GM06990 (cell line): ENCODE measurements at places on chromosomes 5 and 9.

DNA sequence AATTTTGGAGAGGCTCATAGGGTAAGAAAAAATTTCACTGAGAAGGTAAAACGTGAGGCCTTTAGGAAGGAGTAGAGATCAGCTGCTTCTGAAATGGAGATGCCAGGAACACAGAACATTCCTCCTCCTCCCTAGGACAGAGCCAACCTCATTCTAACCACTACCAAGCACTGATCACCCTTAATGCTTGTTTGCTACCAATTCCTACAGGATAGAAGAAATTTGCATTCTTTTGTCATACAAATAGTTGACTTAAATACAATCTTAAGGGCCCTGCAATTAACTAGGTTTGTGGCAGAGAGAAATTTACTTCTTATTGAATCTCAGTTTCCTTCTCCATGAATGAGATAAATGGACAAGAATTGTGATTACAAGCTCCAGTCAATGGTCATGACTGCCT lies 780.2 kb upstream of the WWC1 start:
- no peak for DNase-seq

DNA sequence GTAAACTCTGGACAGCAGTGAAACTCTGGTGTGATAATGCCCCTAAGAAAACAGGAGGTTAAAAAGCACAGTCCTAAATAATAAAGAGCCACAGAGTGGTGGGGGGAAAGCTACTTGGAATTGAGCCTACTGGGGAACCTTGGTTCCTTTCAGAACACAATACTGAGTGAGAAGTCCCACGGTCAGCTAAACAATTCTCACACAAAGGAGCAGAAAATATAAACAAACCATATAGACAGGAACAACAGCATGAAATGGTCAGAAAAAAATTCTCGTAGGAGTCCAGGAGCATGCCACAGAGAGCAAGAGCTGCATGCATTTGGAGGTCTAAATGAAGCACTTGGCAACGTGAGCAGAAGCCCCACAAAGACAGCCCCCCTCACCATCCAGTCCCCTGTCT lies 56.0 kb downstream of the TEK start:
- no peak for DNase-seq

- no peak for DNase-seq
These were observed 125.2 kb downstream of the EDIL3 start for GRCh38 chr5:84259283-84260045.

DNA sequence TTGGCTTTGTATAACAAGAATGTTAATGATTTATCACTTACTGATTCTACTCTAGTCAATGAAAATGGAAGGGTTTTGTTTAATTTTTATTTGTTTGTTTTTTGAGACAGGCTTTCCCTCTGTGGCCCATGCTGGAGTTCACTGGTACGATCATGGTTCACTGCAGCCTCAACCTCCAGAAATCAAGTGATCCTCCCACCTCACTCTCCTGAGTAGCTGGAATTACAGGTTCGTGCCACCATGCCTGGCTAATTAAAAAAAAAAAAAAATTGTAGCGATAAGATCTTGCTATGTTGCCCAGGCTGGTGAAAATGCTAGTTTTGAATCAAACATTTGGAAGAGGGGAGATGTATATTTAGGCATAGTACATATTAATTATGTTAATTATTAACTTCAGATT lies 209.4 kb downstream of the NFIB start:
- DNase-seq = no peak

DNA sequence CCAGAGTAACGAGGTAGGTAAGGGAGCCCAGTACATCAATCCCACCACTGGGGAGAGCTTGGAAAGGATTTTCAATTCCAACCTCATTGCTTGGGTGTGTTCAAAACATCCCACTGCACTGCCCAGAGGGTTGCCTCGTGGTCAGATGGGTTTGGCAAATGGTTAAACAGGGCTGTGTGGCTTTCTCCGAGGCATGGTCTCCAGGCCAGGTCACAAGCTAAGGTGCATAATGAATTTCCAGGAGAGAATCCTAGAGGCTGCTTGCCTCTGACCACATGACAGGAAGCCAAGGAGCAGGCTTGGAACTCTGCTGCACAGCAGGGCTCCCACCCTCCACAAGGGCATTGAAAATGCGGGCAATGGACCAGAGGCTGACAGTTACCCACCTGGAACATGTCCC lies 51.6 kb downstream of the DAP start:
- DNase-seq = no peak

DNA sequence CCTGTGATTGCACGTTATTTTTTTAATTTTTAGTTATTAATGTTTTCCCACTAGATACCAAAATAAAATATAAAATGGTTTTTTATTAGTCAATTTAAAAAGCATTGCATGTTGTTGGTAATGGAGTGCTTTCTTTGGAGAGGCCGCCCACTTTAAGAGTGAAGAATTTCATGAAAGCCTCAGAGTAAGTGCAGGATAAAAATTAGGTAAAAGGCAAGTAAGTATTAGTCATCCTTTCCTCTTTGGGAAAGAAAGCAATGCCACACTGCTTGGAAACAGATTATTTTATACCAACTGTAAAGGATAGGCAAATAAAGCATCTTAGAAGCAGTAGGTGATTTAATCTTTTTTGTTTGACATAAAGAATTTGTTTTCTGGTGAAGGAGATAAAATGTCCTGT lies 62.9 kb downstream of the HSD17B4 start:
- no peak for DNase-seq

GRCh38 chr5:10863763-10864383 lies 102.8 kb upstream of the DAP start:
- peak; percentile 10 for DNase-seq

DNA sequence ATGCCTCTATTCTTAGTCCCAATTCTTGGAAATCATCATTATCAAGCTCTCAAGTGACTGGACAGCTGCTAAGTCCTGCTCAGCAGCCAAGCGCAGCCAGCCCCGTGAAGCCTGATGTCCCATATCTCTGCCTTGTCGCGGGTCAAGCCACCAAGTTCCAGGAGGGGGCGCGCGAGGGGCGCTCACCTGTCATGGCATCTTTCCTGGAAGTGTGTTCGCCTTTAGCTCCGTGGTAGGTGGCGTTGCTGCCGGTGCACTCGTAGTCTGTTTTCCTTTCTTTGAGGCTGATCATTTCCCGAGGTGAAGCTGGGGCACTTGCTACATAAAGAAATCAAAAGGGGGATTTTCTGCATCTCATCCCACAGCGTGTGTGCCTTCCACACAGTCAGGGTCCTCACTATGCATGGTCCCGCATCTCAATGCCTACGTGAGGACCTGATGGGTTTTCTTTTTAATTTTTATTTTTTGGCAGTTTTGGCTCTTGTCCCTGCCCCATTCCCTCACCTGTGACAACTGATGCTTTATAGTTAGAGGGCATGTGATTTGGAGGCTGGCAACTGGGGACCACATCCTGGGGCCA lies 227.0 kb upstream of the DAP start:
- peak; percentile 69 for DNase-seq

DNA sequence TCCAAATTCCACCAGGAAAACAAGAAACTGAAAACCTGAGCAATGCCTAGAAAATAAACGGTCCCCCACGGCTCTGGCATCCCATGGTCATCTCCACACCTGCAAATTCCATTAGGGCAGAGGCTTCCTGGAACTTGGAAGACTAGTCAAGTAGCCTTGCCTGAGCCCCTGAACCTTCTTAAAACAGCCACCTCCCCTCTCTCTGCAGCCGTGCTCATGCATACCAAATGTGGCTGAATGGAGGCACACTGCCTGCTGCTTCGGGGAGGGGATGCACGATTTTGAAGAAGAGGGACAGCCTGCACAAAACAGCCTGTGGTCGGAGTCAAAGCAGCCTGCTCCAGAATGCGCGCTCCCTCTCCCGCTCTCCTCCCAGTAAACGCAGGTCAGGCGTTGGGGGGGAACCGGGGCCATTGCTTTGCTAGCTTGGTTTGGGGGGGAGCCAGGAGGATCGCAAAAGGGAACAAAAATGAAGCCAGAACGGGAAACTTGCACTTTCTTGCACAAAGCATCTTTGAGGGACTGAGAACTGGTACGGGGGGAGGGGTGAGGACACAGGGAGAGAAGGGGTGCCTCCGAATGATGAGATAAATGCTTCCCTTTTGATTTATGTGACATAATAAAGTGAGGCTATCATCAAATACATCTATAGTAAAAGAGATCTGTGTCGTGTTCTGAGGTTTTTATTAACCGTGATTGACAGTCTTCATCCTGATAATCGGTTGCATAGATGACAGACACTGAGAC lies at the start of gene TRPM3:
TRPM3 (minus strand) TSS at position 347 of the 747 bp plus-strand sequence; CDS start at position 80, 267 bp downstream.
- no peak for DNase-seq

DNA sequence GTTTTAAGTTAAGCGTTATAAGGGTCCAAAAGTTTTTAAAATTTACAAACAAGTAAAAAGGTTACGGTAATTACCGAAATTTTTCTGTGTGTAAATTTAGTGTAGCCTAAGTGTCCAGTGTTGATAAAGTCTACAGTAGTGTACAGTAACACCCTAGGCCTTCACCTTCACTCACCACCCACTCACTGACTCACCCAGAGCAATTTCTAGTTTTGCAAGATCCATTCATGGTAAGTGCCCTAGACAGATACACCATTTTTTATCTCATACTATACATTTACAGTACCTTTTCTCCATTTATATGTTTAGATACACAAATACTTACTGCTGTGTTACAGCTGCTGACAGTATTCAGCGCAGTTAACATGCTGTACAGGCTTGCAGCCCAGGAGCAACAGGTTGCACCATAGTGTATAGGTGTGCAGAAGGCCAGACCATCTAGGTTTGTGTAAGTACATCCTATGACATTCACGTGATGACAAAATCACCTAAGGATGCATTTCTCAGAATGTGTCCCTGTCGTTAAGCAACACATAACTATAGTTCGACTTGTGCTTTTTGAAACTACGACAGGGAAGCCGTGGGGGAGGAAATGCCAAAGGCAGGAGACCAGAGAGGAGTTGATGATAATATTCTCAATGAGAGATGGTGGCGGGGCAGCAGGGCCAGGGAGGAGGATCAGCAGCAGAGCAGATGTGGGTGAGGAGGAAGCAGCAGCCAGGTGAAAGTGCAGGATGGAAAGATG lies 48.6 kb downstream of the PSMB7 start:
- DNase-seq = no peak

DNA sequence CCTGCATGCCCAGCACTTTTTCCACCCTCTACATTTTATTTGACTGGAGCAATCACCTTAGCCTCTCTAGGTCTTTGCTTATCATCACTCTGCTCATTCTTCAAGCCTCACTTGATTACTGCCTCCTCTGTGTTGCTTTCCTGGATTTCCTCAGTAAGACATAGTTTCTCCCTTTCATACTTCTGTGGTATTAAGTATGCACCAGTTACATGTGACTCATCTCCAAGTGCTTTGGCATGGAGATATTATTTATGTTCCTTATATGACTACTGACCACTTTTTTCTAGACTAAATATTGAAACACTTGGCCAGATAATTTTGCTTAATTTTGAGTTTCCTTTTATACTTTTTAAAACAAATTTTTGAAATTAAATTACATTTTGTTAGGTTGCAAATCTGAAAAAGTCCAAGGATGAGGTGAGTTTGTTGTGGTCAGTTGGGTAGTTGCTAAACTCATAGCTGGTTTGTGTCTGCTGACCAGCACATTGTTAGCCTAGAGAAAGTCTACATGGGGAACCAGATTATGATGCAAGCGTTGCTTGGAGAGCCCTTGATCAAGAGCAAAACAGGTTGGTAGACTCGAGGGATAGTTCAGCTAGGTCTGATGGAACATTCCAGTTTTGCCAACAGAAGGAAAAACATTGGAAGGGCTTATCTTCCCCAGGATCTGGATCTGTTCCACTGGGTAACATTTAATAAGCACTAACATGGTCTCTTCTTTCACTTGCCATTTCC lies 140.2 kb downstream of the TMC1 start:
- no peak for DNase-seq

DNA sequence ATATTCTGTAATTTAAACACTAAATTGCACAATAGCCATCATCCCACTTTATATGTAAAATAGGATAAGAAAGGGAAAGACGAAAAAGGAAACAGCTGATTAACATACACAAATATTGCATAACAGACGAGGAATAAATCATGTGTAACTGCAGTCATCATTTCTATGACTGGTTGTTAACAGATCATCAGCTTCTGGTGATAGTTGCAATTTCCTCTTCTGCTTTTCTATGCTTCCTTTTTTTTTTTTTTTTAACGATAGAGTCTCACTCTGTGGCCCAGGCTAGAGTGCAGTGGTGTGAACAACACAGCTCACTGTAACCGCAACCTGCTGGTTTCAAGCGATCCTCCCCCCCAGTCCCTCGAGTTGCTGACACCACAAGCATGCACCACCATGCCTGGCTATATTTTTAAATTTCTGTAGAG lies 22.5 kb upstream of the JAKMIP2 start:
- DNase-seq = peak; percentile 31

GRCh38 chr5:36621985-36622384 lies 15.6 kb downstream of the SLC1A3 start:
- no peak for DNase-seq

GRCh38 chr9:7828334-7828733 lies 28.8 kb upstream of the DMAC1 start:
- DNase-seq = no peak

GRCh38 chr5:5270958-5271785 lies 131.0 kb downstream of the ADAMTS16 start:
- DNase-seq = no peak

DNA sequence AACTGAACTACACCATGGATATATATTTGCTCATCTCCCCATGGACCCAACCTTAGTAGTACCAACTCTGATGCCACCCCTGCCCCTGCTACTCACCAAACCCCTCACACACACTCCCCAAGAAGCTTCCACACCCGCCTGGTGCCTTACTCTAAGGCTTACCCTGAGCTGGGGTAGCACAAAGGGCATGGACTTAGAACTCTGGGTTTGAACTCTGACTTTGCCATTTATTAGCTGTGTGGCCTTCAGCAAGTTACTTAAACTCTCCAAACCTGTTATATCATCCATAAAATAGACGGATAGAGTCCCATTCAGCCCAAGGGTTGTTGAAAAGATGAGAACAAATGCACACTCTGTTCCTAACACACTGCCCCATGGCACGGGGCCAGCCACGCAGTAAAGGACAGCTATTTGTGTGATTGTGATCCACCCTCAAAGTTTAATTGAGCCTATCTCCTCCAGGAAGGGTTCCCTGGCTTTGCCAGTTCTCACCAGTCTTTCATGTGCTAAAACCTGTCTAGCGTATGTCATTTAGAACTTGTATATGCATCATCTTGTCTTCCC lies 111.0 kb downstream of the KLHL3 start:
- DNase-seq = no peak

- DNase-seq = no peak
These were observed 110.6 kb upstream of the BOD1 start for GRCh38 chr5:173726846-173727557.

GRCh38 chr5:14316471-14316870 lies 173.3 kb downstream of the TRIO start:
- DNase-seq = no peak

DNA sequence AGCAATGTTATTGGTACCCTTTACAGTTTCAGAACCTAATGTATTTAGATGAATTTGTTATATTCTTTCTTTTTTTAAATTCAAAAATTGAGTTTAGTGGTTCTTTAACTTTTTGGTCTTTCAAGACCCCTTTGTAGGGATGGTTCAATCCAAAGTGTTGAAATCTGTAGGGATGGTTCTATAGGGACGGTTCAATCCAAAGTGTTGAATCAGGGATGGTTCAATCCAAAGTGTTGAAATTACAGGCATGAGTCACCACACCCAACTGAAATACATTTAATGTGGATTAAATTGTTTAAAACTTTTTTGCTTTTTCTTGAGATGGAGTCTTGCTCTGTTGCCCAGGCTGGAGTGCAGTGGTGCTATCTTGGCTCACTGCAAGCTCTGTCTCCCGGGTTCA lies 30.6 kb downstream of the SNX2 start:
- no peak for DNase-seq
